Hematopoietic multipotent progenitor cell treated with erythropoietin and hydrocortisone succinate and interleukin-3 and kit ligand, for 17 days (in vitro differentiated cells): ENCODE measurements at places on chromosomes 2 and 18.

GRCh38 chr18:77008006-77008405 is 124.6 kb downstream of the MBP start:
- DNase-seq = no peak

- no peak for DNase-seq
These were observed 91.2 kb downstream of the GLI2 start for GRCh38 chr2:120826716-120827410.

- peak; percentile 65 for DNase-seq
These were observed 68.1 kb downstream of the MYOM1 start for GRCh38 chr18:3151399-3152264.

GRCh38 chr2:24704692-24705091 is 88.5 kb downstream of the PTRHD1 start:
- DNase-seq = no peak

DNA sequence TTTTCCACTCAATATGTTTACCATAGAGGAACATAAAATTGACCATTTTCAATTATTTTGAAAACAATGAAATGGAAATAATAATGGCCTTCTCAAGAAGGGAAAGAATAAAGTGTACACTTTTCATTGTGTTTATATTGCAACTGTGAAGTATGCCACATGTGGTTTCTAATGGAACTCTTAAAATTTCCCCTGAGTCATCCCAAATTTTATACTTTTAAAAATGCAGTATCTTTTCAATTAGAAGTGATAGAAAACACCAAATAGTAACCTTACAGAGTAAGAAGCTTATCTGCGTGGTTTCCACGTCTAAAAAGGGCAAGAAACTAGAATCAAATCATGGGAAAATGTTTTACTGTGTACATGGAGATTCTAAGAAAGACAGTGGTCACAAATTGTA is 70.0 kb downstream of the SCG2 start:
- DNase-seq = no peak

GRCh38 chr2:29278966-29279365 is 163.8 kb downstream of the CLIP4 start:
- no peak for DNase-seq

GRCh38 chr2:149365931-149366583 is 35.7 kb downstream of the LYPD6 start:
- no peak for DNase-seq

- DNase-seq = no peak
These were observed 686.8 kb upstream of the DDX18 start for GRCh38 chr2:117127680-117128079.

- no peak for DNase-seq
These were observed 518.8 kb downstream of the LRP1B start for GRCh38 chr2:141611981-141612380.

- no peak for DNase-seq
These were observed 409.8 kb upstream of the CELF4 start for GRCh38 chr18:37975446-37975845.

- DNase-seq = no peak
These were observed 240.6 kb upstream of the NT5C1B start for GRCh38 chr2:18829976-18830375.

- no peak for DNase-seq
These were observed 18.9 kb upstream of the TMEM163 start for GRCh38 chr2:134737671-134738070.

- DNase-seq = no peak
These were observed 110.7 kb downstream of the INO80D start for GRCh38 chr2:205975082-205975949.

- peak; percentile 5 for DNase-seq
These were observed 3.8 kb downstream of the ZFAND2B start for GRCh38 chr2:219210196-219210885.

DNA sequence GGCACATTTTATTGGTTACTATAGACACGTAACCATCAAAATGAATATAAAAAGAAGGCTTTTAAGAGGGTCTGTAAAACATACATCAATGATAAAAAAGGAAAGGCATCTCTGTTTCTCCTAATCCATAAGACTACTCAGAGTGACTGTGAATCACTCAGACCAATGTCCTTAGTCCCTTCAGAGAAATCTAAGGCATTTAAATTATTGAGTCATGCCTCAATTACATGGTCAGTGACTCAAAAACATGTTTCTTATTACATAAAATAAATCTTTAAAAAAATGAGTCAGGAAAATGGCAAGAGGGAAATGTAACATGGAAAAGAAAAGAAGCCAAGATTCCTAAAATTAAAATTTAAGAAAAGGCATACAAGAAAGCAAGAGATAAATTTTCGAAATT is 146.6 kb downstream of the ERBB4 start:
- no peak for DNase-seq

DNA sequence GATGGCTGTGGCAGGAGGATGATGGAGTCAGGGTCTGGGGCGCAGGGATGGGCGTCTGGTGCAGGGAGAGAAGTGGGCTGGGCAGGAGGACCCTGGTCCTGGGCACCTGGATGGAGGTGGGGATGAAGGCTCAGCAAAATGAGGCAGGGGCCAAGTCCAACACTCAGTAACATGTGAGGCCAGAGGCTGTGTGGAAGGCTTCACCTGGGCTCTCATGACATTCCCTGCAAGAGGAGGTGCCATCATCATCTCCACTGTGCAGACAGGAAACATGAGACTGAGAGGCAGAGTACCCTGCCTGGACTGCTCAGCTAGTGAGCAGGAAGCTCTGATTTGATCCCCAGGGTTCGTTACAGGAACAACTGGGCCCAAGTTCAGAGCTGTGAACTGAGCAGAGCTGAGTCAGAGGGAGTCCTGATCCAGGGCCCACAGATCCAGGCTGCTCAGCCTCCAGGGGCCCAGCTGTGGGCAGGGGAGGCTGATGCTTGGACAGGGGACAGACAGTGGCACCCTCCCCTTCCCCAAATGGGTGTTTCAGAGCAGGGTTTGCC is 36.9 kb downstream of the HJURP start:
- no peak for DNase-seq

- no peak for DNase-seq
These were observed 100.4 kb upstream of the LCLAT1 start for GRCh38 chr2:30346471-30347169.

- DNase-seq = no peak
These were observed 302.9 kb downstream of the CMPK2 start for GRCh38 chr2:6562771-6563170.

DNA sequence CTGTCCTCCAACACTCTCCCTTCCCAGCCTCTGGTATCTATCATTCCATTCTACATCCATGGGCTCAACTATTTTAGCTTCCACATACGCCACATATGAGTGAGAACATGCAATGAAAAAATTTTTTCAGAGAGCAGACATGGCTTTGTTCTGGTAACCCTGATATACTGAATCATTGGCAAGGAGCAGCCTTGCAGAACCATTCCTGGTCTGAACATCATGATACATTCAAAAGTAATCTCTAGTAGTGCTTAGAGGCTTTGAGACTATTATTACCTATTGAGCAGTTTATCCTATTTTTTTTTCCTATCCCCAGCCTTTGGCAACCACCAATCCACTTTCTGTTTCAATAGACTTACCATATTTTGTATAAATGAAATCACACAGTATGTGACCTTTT is 393.1 kb upstream of the KCNH7 start:
- DNase-seq = no peak

GRCh38 chr2:43285987-43286386 is 59.6 kb upstream of the ZFP36L2 start:
- no peak for DNase-seq

- DNase-seq = no peak
These were observed 1.3 kb downstream of the FMNL2 start for GRCh38 chr2:152336119-152336853.

DNA sequence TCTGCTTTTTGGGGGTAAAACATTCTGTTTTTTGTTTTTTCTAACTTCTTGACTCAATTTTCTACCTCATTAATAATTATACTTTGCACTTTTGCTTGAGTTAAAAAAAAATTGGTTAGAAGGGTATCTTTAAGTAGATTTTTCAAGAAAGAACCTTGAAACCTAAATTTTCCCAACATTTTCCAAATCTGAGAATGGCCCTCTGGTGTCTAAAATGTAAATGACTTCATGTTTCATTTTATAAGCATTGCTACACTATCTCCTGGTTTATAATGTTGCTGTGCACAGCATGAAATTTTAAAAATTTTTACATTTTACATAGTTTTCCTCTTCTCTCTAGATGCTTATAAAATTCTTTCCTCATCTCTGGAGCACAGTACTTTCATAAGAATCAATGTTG is 14.2 kb downstream of the EIF2AK2 start:
- DNase-seq = no peak

- DNase-seq = peak; percentile 71
These were observed 53.4 kb downstream of the AAK1 start for GRCh38 chr2:69589973-69590652.

- no peak for DNase-seq
These were observed 22.1 kb downstream of the INHBB start for GRCh38 chr2:120368086-120368485.

GRCh38 chr2:224885836-224886547 is 156.3 kb downstream of the DOCK10 start:
- no peak for DNase-seq

GRCh38 chr2:43791035-43791765 is 17.4 kb downstream of the DYNC2LI1 start:
- no peak for DNase-seq

GRCh38 chr2:85405201-85406059 is 4.7 kb downstream of the CAPG start:
- DNase-seq = no peak

DNA sequence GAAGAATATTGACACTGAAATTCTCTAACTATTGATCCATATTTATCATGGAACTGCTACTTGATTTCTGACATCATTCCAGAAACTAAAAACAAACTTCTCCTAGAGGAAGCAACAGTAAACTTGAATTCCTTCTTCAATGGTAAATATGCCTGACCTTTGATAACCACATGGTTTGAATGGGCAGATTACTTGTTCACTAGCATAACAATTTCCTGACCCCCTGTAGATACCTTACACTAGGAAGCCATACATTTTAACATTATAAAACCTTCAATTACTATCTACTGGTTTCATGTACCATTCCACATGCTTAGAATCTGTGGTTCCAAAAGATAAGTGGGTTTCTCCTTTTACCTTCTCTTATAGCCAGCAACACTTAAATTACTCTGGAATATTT is 36.5 kb upstream of the DSG1 start:
- no peak for DNase-seq

- no peak for DNase-seq
These were observed 65.7 kb upstream of the BCL2L11 start for GRCh38 chr2:111054791-111055691.

DNA sequence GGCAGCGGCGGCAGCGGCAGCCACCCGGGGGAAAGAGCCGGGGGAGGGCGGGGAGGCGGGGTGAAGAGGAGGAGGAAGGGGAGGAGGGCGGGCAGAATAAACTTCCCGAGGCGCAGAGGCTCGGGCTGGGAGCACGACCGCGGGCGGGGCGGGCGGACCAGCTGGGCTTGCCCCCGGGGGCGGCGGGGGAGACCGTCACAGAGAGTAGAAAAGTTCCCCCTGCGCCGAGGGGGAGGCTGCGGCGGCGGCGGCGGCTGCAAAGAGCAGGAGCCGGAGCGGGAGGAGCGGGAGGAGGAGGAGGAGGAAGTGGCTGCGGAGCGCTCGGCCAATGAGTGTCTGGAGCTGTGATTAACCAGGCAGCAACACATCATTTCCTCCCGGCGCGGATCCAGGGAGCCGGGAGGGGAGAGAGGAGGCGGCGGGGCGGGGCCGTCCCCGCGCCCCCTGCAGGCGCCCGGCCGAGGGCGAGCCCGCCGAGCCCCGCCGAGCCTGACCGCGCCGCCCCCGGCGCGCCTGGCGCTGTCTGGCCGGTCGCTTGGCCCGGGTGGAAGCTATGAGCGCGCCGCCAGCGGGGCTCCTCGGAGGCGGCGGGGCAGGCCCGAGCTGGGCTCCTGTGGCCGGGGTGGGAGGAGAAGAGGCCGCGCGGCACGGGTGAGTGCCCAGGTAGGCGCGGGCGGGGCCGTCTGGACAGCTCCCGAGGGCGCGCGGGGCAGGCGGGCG is at the start of gene ACVR1:
Gene ACVR1 (minus strand): TSS at position 265 of the 720 bp plus-strand sequence. CDS start 76,837 bp downstream, outside the sequence.
- DNase-seq = peak; percentile 13

GRCh38 chr18:8744656-8745055 is 39.3 kb downstream of the MTCL1 start:
- DNase-seq = no peak

DNA sequence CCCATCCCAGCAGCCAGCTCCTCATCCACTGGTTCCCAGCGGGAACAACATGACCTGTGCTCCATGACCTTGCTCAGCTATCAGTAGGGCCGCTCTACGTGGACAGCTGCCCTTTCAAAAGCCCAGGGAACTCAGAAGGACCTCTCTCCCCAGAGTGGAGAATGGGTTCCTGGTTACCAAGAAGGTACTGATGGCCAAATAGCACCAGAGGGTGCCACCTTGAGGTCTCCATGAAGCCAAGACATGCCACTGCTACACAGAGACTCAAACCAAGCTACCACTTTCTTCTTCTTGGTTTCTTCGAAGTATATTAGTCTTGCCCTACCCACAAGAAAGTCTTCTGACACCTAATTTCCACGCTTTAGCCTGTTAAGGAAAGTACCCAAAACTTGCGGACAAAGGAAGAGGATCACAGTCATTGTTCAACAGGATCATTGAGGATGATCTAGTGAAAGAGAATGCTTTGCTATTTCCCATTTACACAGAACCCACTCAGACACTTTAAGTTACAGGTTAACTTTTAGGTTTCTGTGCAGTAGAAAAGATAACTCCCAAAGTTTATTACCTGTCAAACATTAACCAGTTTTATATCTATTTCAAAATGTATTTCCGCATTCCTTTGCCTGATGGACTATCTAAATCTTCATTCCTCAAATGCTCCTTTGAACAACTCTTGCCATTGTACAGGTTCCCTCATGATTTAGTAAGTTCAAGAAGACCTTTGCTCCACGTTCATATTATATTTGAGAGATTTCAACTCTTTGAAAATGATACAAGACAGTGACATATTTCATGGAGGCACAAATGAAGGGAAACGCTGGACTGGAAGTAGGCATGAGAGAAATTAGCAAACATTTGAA is 102.2 kb downstream of the ALPK2 start:
- no peak for DNase-seq

DNA sequence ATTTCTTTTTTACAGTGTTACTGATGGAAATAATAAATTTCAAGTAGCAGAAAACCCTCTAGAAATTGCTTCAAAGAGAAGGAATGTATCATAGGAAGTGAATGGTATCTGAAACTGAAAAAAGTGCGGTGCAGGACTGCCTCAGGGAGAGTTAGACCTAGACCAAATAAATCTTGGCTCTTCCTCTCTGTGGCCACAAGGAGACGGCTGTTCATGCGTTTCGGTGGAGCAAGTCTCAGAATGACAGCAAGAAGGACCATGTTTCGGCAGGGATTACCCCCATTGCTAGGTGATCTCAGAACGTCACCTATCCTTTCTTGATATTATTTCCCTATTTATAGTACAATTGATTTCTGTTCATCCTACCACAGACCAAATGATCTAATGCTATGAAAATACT is 522.3 kb downstream of the SOX11 start:
- DNase-seq = no peak

GRCh38 chr18:49345931-49346696 is 114.3 kb downstream of the DYM start:
- no peak for DNase-seq
